ENCODE measurements at places on chromosomes 13 and 19.

- DNase-seq: no peak
Observed at GRCh38 chr13:33871207-33872004, 53.5 kb downstream of the RFC3 start.

DNA sequence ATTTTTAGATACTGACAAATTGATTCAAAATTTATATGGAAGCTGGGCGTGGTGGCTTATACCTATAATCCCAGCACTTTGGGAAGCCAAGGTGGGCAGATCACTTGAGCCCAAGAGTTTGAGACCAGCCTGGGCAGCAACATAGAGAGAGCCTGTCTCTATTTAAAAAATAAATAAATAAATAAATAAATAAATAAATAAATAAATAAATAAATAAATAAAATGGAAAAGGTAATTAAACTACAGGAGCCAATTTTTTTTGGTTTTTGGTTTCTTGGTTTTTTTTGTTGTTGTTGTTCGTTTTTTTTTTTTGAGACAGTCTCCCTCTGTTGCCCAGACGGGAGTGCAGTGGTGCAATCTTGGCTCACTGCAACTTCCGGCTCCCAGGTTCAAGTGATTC lies 29.4 kb upstream of the TRIM13 start:
- DNase-seq: no peak

GRCh38 chr19:33301144-33301899 lies 1.0 kb downstream of the CEBPA start:
- DNase-seq: no peak

GRCh38 chr13:112506046-112506445 lies 81.9 kb downstream of the TUBGCP3 start:
- no peak for DNase-seq

DNA sequence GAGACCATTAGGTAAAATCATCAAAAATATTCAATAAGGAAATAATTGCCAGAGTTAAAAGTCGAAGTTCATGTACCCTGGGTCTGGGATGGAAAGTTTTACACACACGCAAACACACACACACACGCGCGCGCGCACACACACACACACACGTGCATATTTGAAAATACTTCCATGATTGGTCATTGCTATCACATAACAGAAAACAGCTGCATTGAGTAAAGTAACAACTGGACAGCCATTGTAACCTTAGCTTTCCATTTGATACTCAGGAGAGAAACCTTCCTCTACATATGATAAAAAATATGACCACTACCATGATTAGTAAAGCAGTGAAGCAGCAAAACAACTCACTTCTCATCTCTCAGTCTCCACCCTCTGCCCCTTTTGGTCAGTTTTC lies 490.0 kb upstream of the SGCG start:
- DNase-seq: no peak
